NCI-H146 (cell line): ENCODE measurements at places on chromosomes 16 and 17.

DNA sequence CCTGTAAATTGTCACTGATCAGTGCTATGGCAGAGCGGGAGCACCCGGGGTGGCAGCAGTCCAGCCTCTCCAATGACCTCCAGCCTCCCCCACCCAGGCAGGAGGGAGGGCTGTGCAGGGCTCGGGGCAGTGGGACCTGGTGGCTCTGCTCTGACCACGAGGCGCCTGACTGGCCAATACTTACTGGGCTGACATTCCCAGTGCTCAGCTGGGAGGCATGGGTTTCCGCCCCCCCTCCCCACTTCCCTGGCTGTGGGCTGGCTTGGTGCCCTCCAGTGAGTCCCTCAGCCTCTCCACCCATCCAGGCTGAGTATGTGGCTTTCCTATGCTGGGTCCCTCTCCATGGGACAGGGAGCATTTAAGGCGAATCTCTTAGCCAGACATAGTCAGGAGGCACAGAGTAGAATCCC lies 2.7 kb downstream of the SOCS3 start:
- DNase-seq, result no peak

- DNase-seq, result no peak
These were observed 17.1 kb upstream of the WFIKKN2 start for GRCh38 chr17:50818261-50818660.

DNA sequence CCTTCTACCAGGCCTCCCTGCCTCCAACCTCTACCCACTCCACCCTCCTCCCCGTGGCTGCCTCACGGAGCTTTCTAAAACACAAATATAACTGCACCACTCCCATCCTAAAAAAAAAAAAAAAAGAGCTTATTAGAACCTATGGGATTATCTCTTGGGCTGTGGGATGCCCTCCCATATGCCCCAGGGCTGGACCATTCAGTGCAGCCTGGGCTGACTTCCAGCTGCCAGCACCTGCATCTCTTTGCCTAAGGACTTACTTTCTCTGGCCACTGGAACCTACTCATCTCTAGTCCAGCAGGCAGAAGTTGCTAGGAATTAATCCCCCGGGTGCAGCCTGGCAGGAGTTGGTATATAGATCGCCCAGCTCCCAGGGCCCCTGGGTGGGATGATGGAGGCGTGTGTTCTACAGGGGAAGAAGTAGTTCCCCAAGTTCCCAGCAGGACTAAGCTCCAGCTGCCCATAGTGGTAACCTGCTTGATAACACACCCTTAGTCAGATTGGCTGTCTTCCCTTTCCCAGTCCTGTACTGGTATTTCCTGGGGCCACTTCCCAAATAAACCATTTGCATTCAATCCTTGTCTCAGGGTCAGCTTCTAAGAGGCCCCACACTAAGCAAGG lies 10.3 kb downstream of the MPP3 start:
- DNase-seq, result no peak

- DNase-seq, result no peak
These were observed 22.6 kb downstream of the TTYH2 start for GRCh38 chr17:74235911-74236371.

- no peak for DNase-seq
These were observed 411.3 kb downstream of the SNX29 start for GRCh38 chr16:12387786-12388185.

DNA sequence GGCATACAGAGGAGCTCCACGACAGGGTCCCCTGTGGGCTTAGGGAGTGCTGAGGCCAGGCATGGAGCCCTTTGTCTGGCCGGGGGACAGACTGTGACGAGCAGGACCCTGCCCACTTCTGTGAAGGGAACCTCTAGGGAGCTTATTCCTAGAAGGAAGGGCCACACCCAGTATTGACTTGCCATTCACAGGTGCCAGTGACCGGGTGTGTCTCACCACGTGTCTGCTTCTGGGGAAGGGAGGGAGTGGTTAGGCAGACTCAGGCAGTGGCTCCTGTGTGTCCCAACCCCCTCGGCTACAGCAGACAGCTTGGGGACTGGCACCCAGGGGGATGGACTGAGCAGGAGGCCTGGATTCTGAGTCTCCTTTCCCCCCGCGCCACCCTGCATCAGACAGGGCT lies 57.2 kb downstream of the SOCS1 start:
- peak; percentile 44 for DNase-seq

GRCh38 chr16:21166561-21166961 lies 8.1 kb downstream of the LDAF1 start:
- no peak for DNase-seq

GRCh38 chr16:77890075-77890474 lies 101.7 kb downstream of the VAT1L start:
- no peak for DNase-seq

GRCh38 chr16:4723071-4723767 lies 10.9 kb downstream of the ANKS3 start:
- DNase-seq, result no peak

GRCh38 chr17:9468937-9469336 lies 106.7 kb downstream of the STX8 start:
- no peak for DNase-seq

- DNase-seq, result no peak
These were observed 6.7 kb upstream of the ADGRG1 start for GRCh38 chr16:57621521-57622271.

DNA sequence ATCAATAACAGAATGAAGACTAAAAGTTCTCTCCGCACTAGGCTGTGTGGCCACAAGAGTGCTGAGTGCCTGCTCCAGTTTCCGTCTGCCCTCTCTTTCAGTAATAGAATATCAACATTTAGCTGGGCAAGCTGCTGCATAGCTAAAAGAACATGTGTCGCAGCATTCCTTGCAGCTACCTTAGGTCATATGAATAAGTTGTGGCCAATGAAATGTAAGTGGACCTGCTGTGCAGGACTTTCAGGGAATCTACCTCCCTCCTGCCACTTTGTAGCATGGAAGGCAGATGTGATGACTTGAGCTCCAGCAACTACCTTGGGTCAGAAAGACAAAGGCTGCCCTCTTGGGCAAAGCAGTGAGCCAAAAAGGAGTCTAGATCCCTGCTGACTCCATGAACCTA lies 25.4 kb downstream of the SLC39A11 start:
- DNase-seq, result no peak

DNA sequence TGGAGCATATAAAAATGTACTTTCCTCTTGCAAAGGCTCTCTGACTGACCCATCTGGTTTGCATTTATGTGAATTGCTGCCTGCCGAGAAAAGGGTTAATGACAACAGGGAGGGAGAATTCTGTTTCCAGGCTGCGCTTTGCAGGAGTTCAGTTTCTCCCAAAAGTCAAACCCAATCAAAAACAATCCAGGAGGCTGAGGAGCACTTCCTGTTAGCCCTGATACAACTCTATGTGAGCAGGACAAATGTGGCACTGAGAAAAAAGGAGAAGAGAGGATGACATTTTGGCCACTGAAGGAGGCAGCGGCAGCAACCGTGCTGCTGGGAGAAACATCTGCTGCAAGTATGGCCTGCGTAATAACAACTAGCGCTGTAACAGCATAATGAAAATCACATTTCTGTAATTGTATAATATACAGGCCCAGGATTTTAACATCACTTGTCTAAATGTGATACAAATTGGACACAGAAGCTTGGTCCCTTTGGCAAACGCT lies 26.8 kb upstream of the ELAC2 start:
- DNase-seq, result no peak
